ENCODE measurements at places on chromosomes 16 and 17. TPM values are rescaled to one million over a fixed set of nuclear protein-coding genes. Genes with fewer than 3 reads are reported as not detected.

GRCh38 chr17:45828171-45828570, 16.5 kb upstream of the SPPL2C start:
- DNase-seq: no peak

The MGAT5B gene
- 2.4 TPM for total RNA-seq

DNA sequence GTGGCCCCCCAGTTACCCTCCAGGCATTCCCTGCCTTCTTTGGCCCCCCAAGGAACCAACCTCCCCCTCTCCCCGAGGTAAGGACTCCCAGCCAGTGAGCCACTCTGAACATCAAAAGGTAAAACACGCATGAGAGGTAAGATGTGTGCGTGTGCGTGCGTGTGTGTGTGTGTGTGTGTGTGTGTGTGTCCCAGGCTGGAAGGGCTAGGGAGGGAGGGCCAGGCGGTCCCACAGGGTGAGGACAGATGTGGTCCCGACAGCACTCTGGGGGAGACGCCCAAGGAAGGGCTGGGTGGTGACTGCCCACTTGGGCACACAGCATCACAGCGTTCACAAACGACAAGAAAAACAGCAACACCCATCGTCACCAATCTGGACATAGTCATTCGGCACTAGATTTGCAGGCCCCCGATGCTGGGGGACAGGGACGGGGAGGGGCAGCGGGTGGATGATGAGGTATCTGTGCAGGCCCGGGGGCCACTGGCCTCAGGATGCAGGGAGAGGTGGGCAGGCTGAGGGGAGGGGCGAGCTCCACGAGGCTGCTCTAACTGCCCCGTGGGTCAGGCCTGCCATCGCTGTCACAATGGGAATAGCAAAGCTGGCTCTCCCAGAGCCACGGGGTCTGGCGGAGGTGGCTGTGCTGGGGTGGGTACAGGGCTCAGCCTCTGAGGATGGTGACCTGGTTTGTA, 16.3 kb downstream of the MNT start:
- no peak for DNase-seq

DNA sequence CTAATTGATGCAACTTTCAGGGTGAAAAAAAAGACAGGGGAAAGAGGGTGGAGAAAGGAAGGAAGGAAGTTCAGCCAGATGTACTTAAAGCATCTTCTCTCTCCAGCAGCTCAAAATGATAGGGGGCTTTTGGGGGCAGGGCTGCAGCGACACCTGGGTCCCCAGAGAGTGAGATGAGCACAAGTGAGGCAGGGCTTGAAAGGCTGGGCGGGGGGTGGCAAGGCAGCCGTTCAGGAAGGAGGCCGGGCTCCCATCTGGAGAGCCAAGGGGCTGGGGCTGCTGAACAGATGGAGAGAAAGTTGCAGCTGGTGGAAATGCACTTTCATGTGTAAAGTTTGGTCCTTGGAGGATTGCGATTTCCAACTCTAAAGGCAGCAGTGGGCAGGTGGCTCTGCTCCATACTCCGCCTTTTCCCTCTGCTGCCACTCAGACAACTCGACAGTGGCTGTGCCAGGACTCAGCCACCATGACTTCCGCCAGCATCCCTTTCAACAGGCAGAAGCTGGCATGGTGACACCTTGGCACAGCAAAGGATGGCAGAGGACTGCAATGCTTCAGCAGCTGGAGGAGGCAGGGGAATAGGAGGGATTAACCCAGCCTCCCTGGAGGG, 7.7 kb downstream of the SLC35B1 start:
- DNase-seq: no peak

DNA sequence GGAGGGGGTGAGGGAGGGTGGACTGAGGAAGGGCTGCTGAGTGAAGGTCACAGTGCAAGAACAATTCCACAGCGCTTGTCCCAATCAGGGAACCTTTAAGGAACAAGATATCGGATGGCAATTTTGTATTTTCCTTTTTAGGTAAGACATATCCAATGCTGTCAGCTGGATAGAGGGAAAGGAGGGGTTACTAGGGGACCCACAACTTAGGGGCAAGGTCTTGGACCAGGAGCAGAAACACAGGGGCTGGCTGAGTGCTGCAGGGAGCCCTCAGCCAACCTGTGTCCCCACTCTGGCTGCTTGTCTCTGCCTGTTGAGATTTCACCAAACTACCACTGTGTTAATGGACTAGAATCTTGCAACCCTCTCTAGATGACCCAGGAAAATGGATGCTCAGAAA, 47.6 kb downstream of the AKAP1 start:
- DNase-seq: no peak

DNA sequence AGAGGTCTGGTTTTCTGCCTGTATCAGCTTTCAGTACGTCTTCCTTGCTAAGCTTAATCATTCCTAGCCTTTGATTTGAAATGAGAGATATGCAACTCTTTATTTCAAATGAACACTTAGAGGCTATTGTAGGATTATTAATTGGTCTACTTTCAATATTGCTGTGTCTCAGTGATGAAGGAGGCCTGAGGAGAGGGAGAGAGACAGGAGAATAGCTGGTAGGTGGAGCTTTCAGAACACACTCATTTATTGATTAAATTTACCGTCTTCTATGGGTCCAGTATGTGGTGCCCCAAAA, 187.0 kb downstream of the BCAS3 start:
- no peak for DNase-seq

DNA sequence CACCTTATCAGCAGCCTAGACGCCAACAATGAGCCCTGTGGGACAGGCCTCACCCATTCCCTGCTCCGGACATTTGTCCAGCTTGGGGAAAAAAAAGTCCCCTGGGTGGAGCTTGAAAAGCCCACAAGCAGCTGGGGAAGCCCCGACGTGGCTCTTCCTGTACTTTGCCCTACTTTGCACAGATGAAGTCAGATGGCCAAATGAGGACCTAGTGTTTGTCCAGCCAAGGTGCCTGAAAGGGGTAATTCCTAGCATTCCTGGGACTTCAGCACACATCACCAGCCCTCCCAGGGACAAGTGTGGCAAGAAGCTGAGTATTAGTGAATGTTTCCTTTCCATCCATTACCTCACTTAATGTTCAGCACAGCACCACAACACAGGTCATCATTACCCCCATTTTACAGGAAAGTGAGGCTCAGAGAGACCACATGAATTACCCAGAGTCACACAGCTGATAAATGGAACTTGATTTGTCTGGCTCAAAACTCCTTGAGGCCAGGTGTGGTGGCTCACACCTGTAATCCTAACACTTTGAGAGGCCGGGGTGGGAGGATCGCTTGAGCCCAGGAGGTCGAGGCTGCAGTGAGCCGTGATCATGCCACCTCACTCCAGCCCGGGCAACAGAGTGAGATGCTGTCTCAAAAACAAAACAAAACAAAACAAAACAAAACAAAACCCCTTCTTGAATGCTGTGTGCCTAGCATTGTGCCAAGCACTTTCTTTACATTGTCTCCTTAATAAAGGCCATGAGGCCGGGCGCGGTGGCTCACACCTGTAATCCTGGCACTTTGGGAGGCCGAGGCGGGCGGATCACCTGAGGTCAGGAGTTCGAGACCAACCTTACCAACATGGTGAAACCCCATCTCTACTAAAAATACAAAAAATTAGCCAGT, 19.9 kb upstream of the PLLP start:
- DNase-seq: peak; percentile 82

DNA sequence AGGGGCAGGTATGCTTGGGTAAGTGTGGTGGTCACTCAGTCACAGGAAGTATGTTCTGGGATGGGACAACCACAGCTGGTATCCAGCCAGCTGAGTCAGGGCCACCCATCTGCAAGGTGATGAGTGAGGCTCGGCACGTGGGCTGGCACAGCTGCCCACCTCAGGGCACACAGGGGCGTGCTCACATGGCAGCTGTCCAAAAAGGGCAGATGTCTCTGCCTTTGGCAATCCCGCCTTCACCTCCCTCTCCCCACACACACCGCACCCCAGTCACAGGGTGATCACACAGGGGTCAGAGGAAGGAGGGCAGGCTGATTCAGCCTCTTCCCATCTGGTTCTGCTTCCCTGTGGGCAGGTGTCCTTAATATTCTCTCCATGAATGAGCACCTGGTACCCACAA, 85.9 kb upstream of the TOB1 start:
- peak; percentile 65 for DNase-seq

- DNase-seq: no peak
Observed at GRCh38 chr16:50280932-50281331, 14.6 kb downstream of the ADCY7 start.

DNA sequence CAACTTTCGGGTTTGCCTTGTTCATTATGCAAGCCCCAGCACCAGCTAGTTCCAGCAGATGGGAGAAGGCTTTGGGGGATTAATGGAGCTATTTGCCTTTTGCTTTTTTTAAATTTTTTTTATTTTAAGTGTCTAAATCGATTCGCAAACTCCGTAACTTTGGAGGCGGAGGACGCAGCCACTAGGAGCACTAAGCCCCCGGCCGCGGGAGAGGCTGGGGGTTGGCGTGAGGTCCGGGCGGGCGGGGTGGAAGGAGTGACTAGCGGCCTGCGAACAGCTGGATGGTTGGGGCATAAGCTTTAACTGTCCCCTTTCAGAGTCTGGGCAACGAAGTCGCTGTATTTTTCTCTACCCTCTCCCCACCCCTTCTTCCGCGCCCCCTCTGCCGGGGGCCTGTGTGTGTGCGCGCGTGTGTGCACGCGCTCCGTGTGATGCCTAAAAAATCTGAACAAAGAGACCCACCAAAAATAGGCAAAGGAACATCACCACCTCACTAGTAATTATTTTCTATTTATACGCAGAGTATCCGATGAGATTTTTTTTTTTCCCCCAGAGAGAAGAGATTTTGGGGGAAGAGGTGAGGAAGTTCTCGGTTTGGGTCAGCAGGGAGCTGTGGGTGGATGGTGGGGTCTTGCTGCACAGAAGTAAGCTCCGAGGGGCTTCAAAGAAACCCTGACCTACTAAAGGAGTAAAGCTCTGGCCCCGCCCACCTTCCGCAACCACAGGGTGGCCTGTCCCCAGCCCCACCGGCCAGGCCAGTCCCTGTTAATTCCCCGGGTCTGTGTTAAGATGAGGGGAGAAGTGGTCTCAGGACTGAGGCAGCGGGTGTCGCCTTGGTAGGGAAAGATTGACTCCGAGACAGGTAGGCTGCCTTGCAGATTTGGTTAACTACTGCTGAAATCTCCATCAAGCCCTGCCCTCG, 2.3 kb downstream of the SHISA9 start:
- DNase-seq: no peak

- DNase-seq: no peak
Observed at GRCh38 chr16:89491974-89492687, 1.8 kb upstream of the ANKRD11 start.

- peak; percentile 13 for DNase-seq
Observed at GRCh38 chr17:17350491-17351355, 47.5 kb downstream of the NT5M start.

- DNase-seq: no peak
Observed at GRCh38 chr16:67034487-67034886, 5.5 kb downstream of the CBFB start.

DNA sequence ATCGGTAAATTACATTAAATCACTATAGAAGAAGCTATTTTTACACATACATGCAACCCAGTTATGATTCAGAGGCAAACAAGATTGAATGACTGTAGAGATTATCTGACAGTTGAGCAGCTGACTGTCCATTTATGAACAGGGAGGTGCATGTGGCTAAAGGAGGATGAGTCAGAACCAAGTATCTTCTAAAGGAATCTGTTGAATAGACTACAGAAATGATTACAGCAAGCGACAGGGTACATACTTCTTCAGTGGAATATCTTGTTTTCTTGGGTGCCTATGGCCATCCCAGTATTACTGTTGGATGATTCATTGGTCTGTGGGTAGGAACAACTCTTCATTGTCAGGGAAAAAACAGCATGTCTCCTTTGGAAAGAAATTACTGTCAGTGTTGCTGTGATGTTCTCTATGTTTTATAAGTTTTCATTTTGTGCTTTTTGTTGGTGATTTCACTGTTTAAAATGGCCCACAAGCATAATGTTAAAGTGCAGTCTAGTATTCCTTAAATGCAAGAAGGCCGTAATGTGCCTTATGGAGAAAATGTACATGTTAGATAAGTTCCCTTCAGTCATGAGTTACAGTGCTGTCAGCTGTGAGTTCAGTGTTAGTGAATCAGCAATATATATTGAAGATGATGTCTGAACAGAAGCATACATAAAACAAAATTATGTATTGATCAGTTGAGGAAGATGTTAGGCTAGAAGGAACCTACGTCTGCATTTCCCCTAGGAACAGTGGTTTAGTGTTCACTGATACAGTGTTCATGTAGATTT, 27.0 kb downstream of the CBFB start:
- DNase-seq: peak; percentile 50

DNA sequence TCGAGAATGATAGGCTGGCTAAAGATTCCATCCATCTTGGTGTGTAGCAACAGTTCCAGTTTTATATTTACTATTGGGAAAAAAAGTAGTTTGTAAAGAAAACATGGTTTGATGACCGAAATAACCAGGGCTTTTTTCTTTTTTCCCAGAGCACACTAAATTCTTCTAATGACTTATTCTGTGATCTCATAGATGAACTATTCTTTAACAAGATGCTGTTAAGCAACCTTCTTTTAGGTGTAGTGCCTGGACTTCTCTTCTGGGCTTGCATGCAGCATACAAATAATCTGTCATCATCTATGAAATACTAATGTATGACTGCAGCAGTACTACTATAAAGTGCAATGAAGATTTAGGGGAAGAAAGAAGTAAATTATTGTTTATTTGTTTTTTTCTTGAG, 11.0 kb upstream of the CAPNS2 start:
- no peak for DNase-seq

GRCh38 chr17:15348021-15348420, 6.6 kb upstream of the TEKT3 start:
- DNase-seq: peak; percentile 37

DNA sequence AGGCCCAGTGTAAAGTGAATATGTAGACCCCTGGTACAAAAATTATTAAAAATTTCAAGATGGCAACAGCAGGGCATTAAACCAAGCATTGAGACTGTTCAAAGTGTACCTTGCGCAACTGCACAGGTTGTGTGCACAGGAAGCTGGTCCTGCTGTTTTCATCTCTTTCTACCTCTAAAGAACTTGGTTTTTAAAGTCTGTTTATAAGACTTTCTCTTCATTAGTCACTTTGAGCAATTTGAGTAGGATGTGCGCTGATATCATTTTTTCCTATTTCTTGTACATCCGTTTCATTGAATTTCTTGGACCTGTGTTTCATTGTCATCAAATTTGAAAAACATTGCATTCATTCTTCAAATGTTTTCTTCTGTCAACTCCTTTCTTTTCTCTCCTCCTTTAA, 16.8 kb upstream of the PMP22 start:
- DNase-seq: no peak

The GUCY2D gene
- not detected for total RNA-seq

The SLC6A2 gene
- total RNA-seq: not detected

Measured in MG63 (cell line).